ENCODE measurements at places on chromosomes 3 and 15.

- DNase-seq: no peak
These were observed 3.8 kb downstream of the CSRNP1 start for GRCh38 chr3:39149498-39150147.

DNA sequence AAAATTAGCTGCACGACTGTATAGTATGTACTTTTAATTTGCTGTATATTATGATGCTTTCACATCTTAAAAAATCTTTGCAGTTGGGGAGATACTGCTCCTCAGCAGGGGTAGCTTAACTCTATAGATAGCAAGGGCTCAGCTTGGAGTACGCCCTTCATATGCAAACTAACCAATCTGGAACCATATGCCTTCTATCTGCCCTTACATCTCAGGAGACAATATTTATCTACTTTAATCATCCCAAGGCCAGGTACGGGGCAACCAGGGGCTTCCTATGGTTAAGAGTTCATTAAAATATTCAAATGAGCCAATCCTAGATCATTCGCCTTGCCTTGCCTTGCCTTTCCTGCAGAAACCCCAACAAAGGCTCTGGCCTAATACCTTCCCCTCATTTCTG is 204.1 kb upstream of the ZBTB20 start:
- no peak for DNase-seq

GRCh38 chr3:98744283-98744682 is 18.9 kb upstream of the ST3GAL6 start:
- DNase-seq: no peak

DNA sequence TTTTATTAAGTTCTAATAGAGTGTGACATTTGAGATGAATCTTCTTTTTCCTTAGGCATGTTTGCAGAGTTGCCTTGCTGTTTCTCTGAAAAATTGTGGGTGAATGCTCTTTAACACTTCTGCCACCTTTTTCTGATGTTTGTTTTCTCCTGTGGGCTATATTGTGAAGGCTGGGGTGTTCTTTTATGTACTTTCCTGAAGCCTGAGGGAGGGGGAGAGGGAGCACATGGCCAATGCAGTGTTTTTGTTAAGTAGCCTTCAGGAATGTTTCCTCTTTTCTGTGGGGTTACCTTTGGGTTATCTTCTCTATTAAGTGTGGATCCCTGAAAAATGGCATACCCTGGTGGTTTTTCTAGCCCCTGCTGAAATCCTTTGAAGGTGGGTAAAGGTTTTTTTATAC is 50.2 kb downstream of the CMC1 start:
- no peak for DNase-seq

- peak; percentile 49 for DNase-seq
These were observed 152.8 kb downstream of the UACA start for GRCh38 chr15:70610541-70610940.

DNA sequence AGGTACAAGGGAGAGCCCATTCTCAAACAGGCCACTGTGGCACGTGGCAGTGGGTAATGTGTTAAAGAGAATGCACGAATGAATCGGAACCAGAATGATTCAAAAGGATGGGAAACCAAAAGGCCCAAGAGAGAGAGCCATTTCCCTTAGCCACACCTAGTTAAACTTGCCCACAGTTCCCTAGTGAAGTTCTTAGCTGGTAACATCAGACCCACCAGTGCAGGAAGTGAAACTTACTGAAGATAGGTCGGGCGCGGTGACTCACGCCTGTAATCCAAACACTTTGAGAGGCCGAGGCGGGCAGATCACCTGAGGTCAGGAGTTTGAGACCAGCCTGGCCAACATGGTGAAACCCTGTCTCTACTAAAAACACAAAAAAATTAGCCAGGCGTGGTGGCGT is 97.1 kb downstream of the MEX3B start:
- DNase-seq: no peak

DNA sequence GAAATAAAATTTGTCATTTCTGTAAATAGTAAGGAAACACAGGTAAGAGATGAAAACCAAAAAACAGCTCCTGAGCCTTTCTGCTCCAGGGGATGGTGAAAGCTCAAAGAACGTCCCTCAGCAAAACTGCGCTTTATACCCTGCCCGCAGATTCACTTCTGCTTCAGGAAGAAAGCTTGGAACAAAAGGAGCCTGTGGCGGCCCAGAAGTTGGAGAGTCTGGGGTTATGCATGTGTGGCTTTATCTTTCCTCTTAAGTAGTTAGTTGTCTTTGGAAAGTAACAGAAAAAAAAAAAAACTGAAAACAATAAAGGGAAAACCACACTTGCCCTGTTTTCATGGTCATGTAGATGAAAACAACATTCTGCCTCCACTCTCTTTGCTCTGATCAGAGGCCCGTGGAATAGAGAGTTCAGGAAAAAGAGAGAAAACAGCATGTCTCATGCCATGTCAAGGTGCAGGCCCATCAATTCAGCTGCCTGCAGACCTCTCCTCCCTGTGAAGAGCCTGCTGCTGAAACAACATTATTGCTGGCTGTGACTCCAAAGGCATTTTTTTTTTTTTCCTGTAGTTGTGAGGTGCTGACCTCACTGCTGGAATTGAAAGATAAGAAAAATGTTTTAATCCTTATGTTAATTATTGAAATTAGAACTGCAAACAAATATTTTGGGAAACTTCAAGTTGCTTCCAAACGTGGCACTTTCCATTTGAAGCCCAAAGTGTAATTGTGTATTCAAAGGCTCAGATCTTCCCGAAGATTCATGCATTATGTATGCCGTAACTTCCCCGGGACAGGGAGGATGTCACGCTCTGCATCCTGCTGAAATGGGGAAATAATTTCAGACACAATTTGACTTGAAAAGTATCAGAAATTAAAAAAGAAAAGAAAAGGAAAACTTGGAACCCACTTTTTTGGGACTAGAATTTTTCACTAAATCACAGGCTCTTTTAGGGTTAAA is 108.4 kb upstream of the ZNF385D start:
- no peak for DNase-seq

DNA sequence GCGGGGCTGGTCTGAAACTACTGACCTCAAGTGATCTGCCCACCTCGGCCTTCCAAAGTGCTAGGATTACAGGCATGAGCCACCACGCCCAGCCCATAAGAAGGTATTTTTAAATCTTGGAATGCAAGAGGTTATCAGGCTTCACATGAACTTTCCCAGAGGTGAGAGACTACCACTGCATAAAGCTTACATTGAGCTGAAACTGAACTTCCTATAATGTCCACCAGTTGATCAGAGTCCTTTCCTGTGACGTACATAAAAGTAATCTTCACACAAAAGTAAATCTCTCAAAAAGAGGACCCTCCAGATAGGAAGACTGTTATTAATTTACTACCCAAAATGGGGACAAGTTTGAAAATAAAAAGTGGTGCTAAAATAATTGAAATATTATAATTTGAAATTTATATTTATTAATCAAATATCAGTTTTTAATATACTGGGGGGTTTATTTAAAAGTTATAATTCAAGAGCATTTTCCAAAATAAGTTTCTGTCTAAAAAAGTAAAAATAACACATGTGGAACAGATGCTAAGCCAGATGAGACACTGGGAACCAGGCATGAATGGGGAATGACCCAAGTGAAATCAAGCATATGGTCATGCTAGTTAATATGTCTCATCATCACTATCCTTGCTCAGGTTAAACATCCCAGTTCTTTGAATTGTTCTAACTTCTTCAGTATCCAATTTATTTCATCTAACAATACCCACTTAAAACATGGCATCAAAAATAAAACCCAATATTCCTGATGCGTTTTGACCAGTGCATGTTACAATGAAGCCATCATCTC is 269.9 kb upstream of the UBE2E2 start:
- DNase-seq: peak; percentile 53

DNA sequence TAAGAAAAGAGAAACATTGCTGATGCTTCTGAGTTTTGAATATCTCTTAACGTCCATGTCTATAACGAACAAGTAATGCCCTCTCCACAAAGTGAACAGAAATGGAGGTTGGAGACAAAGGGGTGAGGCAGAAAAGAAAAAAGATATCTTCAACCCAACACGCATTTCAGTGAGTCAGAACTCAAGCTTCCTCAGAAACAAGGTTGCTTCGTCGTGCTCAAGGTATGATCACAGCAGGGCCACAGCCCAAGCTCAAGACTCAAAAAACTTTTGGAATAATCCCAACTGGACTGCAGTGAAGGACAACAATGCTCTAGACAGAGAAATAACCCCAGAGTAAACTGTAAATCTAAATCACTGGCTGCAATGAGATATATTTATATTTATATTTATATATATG is 18.9 kb downstream of the WNT5A start:
- DNase-seq: no peak

DNA sequence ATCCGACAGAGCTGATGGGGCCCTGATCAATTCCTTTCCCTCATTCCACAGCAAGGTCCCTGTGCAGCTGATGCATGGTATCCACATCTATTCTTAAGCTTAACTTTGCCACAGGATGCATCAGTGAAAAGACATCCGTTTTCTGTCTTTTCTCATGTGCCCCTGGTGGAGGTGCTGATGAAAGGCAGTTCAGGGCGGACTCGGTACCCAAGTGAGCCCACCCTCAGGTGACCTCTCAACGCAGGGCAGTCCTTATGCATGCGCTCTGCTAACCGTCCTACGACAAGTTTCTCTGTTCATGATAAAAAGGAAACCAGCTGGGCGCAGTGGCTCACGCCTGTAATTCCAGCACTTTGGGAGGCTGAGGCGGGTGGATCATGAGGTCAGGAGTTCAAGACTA is 251.4 kb downstream of the ADAMTS17 start:
- no peak for DNase-seq

- DNase-seq: no peak
These were observed 222.1 kb upstream of the CHRM5 start for GRCh38 chr15:33746203-33746602.

GRCh38 chr3:64316971-64317370 is 91.7 kb upstream of the PRICKLE2 start:
- no peak for DNase-seq

- peak; percentile 7 for DNase-seq
These were observed 41.5 kb downstream of the CSNK1G1 start for GRCh38 chr15:64314456-64314855.

DNA sequence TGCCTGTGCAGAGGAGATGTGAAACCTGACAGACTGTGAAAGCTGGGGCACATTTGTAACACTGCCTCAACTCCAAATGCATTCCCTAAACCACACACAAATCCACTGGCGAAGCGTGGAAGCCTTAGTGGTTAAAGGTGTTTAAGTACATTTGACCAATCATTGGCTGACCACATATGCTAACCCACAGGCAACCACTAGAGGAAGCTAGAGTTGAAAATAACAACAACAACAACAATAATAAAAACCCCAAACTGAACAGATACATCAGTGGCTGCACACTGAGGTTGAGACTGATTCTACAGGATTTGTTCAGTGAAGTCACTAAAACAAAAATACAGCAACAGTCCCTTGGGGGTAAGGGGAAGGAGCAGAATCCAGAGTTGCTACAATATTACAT is 129.7 kb downstream of the TJP1 start:
- no peak for DNase-seq

DNA sequence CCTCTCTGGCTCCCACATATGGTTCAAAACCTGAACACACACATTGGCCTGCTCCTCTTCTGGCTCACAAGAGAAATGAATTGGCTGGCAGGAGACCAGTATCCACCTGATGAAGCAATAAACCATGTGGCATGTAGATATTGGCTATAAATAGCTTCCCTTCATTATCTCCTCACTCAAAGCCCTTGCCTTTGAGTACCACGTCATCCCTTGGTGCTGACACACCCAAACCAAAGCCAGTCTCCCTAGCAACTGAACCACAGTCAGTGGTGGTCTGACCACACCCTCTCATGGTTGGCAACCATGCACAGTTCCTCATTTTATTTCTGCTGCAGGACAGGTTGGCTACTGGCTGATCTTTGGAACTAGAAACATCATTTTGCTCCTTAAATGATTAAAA is 98.8 kb downstream of the ZNF621 start:
- DNase-seq: no peak

- DNase-seq: no peak
These were observed 236.1 kb downstream of the RORA start for GRCh38 chr15:60993008-60993407.

GRCh38 chr15:67199881-67200763 is 54.3 kb downstream of the AAGAB start:
- no peak for DNase-seq

Data from tongue (tissue), 3 donors.